ENCODE measurements at places on chromosomes 5 and 9.

DNA sequence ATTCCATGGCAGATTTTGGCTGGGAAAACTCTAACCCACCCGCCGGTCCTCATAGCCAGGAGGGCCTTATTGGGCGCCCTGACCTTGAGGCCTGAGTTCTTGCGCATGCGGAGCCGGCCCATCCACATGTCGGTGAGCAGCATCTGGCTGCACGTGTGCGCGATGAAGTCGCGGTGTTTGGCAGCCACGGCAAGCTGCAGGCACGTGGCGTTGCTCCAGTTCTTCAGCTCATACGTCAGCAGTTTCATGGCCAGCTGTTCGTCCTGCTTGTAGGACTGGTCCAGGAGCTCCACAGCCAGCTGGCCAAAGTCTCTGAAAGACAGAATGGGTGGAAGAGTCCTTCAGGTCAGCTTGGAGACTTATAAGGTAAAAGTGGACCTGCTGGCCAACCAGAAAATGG, 204.3 kb upstream of the KLF9 start:
- no peak for DNase-seq

GRCh38 chr9:28502741-28503140, 929.5 kb upstream of the C9orf72 start:
- DNase-seq: no peak

- DNase-seq: no peak
Observed at GRCh38 chr9:123651273-123651672, 278.7 kb downstream of the DENND1A start.

DNA sequence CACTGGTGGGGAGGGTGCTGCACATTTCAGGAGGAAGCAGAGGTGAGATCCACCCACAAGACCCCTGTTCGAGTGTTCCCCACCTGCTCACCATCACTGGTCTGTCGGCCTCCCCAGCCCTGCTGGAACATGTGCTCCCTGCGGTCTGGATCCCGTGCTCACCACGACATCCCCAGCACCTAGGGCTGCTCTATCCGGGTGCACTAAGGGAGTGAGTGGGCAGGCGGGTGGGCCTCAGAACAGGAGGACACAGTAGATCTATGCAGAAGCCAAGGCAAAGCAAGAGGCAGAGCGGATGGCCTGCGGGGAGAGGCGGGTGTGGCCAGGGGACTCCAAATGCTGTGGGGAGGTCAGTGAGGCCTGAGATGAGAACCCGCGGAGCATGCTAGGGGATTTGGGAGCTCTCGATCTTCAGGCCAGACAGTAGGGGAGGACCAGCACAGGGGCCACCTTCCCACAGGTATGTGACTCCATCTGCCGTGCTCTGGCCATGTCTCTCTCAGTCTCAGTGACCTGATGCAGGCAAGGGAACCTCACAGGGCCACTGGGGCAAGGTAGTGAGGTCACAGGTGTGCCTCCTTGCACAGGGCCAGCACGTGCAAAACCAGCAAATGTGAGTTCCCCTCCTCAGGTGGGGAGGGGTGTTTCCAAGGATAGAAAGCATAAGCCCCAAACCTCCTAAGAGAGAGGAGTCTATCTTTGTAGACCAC, 134.2 kb downstream of the ZNF354C start:
- no peak for DNase-seq

- peak; percentile 66 for DNase-seq
Observed at GRCh38 chr5:38468202-38468673, 88.2 kb downstream of the LIFR start.

- DNase-seq: no peak
Observed at GRCh38 chr9:33113799-33114547, 37.5 kb upstream of the SMU1 start.

- no peak for DNase-seq
Observed at GRCh38 chr9:93984860-93985259, 29.7 kb upstream of the BARX1 start.

DNA sequence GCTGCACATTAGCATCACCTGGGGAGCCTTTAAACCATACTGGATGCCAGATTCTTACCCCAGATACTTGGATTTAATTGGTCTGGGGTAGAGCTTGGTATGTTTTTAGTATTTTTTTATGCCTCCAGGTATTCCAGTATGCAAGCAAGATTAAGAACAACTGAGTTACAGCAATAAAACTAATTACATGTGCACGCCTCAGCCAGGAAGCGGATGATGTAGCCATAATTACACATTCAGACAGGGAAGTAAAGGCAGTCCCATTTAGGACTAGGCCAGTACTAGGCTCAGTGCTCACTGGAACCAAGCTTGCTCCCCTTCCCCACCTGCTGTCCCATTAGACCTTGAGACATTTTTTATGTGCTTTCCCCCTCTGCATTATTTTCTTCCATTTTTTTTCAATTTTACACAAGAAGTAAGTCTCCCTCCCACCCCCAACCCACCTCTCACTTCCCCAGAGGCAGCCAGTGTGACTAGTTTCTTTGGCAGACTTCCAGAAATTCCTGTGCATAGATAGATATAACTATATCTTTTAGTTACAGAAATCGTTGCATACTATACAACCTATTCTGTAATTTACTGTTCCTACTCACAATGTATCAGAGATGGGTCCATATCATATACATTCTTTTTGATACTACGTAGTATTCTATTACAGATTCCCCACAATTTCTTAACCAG, 7.1 kb upstream of the GNAQ start:
- no peak for DNase-seq

GRCh38 chr9:114371973-114372917, 15.5 kb downstream of the AKNA start:
- peak; percentile 14 for DNase-seq

DNA sequence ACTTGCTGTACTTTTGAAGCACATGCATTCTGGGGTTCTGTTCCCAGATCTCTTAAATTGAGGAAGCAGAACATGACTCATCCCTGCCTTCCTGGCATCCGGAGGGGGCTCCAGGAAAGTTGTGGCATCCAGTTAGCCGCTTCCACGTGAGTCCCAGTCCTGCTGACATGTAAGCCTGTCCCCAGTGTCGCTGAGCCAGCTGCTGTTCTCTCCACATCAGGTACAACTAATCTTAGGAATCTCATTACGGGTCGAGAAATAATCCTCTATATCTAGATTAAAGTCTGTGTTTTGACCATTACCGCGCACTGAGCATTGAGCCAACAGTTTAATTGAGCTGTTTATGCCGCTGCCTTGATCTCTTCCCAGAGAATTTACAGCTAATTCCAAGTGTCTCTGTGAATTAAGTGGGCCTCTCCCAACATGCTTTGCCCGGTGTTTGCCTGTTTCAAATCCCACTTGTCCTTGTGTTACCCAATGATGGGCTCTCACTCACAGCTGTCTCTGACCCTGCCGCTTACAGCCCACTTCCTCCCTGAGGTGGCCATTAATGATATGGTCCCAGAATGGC, 10.5 kb upstream of the SHB start:
- no peak for DNase-seq

DNA sequence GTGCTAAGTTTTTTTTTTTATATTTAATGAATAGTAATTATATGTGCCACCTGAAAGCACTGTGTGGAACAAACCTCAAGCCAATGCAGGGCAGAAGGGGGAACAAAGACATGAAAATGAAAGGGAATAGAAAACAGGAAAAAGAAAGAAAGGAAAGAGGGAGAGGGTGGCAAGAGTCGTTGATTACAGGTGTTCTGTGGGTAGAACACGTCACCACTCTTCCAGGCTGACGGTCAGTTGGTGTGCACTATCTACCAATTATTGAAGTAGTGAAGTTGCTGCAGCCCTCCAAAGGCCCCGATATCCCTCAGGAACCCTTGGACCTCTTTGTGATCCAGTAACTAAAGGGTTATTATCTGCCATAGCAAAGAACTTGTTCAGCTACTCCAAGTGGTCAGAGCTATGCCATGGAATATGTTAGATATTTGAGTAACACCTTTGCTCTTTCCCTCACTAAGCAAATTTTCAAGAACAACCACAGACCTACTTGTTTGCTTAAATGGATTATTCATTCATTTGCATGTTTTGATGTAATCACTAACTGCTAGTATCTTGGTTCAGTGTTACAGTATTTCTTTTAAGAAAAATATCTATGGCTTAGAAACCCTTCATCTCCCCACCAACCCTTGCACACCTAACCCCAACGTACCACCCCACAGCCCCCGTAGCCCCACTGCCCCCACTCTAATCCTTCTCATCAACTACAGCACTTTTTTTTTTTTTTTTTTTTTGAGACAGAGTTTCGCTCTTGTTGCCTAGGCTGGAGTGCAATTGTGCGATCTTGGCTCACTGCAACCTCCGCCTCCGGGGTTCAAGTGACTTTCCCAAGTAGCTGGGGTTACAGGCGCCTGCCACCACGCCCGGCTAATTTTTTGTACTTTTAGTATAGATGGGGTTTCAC, 31.3 kb downstream of the FYB1 start:
- no peak for DNase-seq

DNA sequence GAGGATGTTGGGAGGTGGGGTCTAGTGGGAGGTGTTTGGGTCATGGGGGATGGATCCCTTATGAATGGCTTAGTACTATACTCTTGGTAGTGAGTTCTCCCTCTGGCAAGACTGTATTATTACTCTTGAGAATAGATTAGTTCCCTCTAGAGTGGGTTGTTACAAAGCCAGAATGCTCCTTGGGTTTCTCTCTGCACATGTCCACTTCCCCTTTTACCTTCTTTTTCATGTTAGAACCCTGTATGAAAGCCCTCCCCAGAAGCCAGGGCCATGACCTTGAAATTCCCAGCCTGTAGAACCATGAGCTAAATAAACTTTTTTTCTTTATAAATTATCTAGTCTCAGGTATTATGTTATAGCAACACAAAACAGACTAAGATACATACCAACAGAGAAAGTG, 31.1 kb downstream of the SLC24A2 start:
- no peak for DNase-seq

GRCh38 chr9:14092344-14092743, 221.6 kb downstream of the NFIB start:
- DNase-seq: no peak

- no peak for DNase-seq
Observed at GRCh38 chr5:153866176-153866575, 172.5 kb downstream of the FAM114A2 start.

DNA sequence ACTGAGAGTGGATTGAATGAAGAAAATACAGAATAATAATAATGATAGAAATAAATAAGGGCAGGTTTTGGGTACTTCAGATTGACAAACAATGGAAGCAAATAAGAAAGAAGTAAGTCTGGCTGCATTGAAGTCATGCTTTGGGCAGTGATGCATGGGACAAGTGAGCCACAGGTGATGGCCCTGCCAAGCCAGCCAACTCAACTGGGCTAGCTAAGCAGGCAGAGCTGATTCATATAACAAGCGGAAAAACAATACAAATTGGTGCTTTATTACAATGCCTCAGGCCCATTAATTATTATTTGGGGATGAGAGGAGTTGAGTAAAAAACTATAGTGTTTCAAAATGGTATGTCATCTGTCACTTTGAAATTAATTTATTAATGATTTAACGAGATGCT, 502.0 kb downstream of the CDH12 start:
- no peak for DNase-seq

GRCh38 chr5:73088026-73088425, 32.3 kb upstream of the TMEM171 start:
- DNase-seq: no peak

GRCh38 chr5:176817841-176818377, 7.5 kb downstream of the UNC5A start:
- no peak for DNase-seq

DNA sequence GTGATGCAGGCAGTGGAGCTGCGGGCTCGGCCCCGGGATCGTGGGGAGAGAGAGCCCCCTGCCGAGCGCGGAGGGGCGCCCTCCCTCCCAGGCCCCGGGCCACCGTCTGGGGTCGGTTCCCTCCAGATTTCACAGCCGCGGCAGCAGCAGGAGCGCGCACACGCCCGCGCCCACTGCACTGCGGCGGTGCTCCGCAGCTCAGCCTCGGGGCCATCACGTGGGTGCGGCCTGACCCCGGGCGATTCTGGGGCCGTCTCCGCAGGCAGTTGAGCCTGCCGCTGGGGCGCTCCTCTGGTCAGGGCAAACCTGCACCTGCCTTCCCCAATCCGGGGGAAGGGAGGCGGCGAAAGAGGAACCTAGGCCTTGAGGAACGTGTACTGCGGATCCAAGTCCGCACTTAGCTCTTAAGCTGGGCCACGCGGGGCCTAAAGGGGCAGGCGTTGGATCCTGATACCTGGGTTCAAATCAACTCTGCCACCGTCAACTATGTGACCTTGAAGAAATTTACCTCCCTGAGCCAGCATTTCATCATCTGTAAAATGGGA, 9.4 kb upstream of the DELE1 start:
- DNase-seq: no peak

DNA sequence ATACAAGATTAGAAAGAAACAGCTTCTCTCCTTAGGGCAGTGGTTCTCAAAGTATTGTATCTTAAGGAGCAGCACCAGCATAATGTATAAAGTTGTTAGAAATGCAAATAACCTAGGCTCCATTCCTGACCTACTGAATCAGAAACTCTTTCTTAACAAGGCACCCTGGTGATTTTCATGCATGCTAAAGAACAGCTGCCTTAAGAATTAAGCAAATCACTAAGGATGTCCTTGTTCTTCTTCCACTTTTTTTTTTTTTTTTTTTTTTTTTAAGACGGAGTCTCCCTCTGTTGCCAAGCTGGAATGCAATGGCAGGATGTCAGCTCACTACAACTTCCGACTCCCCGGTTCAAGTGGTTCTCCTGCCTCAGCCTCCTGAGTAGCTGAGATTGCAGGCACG, 1095.2 kb upstream of the EDIL3 start:
- no peak for DNase-seq

DNA sequence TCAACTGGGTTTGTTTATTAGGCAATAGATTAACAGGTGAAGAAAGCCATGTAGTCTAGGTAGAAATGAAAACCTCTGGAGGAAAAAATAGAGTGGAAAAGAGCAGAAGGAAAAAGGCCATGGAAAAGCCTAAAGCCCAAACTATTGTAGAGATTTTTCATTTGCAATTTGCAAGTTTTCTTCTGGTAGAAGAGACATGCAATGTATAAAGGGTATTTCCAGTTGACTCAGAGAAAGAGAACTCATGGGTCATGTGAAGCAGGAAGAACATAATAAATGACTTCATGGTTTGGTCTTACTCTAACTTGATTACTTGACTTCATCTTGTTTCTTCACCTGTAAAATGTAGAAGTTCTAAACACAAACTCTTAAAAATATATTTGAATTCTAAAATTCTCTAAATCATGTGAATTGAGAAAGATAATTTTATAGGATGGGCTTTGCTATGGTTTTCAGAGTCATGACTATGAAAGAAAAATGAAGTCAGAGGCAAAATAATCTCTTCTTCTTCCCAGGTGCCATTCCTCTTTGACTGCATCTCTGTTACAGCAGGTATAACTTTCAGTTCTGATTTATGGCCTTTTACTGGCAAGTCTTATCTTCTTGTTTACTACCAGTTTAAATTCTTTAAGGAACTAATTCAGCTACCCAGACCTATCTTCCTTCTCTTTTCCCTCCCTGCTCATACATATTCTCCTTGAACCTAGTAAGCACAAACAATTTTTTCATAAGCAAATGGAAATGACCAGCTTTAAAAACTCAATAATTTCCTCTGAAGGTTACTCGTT, 47.7 kb upstream of the TMC1 start:
- no peak for DNase-seq

- DNase-seq: peak; percentile 62
Observed at GRCh38 chr9:134067904-134068743, at the start of gene BRD3. BRD3 (minus strand) TSS chr9:134068026; CDS start chr9:134053477, 14,549 bp downstream.

GRCh38 chr5:78467140-78467539, 106.7 kb downstream of the SCAMP1 start:
- no peak for DNase-seq

All from T1000 (cell line).